ENCODE measurements at places on chromosomes 2 and 18. TPM values are rescaled to one million over a fixed set of nuclear protein-coding genes. Genes with fewer than 3 reads are reported as not detected.

Gene RNF125
- 0.04 TPM for polyA plus RNA-seq

Gene CRYBA2
- polyA plus RNA-seq = not detected

Gene ANKRD53
- not detected for polyA plus RNA-seq

Gene SERPINB12
- not detected for polyA plus RNA-seq

Gene KIF1A
- polyA plus RNA-seq = 89.2 TPM

Gene PIGN
- polyA plus RNA-seq = 7.4 TPM

Gene IL37
- polyA plus RNA-seq = not detected

Gene CFAP221
- 8.4 TPM for polyA plus RNA-seq

Gene SPATA3
- not detected for polyA plus RNA-seq

Gene C2orf81
- 3.3 TPM for polyA plus RNA-seq

Gene AKAIN1
- polyA plus RNA-seq = not detected

Gene HOXD10
- not detected for polyA plus RNA-seq

Gene ARHGEF33
- polyA plus RNA-seq = 2.5 TPM

Gene KLHL29
- polyA plus RNA-seq = 48.4 TPM

Gene RTP5
- polyA plus RNA-seq = 1.2 TPM

Gene IKZF2
- polyA plus RNA-seq = 5.9 TPM

Gene CTLA4
- polyA plus RNA-seq = not detected

Gene NPAS2
- polyA plus RNA-seq = 3.2 TPM

Gene GEN1
- polyA plus RNA-seq = 9.3 TPM

Gene REG1A
- not detected for polyA plus RNA-seq

Gene LYG1
- polyA plus RNA-seq = 6.8 TPM

Gene PCARE
- not detected for polyA plus RNA-seq

Gene CTAGE1
- not detected for polyA plus RNA-seq

Gene CCDC148
- polyA plus RNA-seq = 1.8 TPM

Gene SLC35G4
- not detected for polyA plus RNA-seq

Gene UGT1A9
- polyA plus RNA-seq = not detected

Gene EGR4
- polyA plus RNA-seq = not detected

Gene C1QL2
- polyA plus RNA-seq = not detected

Gene ADD2
- 52.5 TPM for polyA plus RNA-seq

Gene PROC
- 0.33 TPM for polyA plus RNA-seq

Gene GTF2A1L
- polyA plus RNA-seq = 0.51 TPM

Gene CD28
- polyA plus RNA-seq = not detected

Gene SCN3A
- 153 TPM for polyA plus RNA-seq

Gene ASXL3
- polyA plus RNA-seq = 14.4 TPM

Gene PLA2R1
- 0.94 TPM for polyA plus RNA-seq

Gene REG3G
- not detected for polyA plus RNA-seq

Gene CDH2
- 193 TPM for polyA plus RNA-seq

Gene C2orf42
- polyA plus RNA-seq = 14.4 TPM

Data from neural cell (in vitro differentiated cells).